ENCODE measurements at places on chromosomes 6 and 20.

DNA sequence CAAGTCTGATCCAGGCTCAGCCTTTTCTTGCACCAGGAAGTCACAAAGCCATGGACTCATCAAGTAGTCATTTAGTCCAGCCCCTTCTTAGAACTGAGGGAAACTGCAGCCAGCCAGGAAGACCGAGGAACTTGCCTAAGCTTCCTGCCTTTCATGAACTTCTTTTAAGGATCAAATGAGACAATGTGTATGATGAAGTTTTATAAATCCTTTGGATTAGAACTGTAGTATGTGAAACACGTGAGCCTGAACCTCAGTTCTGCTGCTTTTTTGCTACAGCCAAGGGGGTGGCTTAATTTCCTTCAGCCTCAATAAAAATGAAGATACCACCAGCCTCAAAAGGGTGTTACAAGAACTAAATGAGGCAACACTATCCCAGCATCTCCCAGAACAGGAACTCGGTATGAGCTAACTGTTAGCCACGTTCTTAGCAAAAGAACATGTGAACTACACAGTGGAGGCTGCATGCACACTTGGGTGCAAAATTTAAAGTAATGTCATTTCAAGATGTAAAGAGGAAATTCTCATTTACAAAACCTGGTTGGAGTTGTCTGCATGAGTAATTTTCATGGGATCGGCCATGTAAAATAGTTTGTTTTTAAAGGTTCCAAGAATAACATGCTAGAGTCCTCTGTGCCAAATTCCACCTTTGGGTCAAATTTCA, 76.0 kb upstream of the TBC1D7 start:
- no peak for DNase-seq

GRCh38 chr6:67345946-67346345, 1289.1 kb upstream of the ADGRB3 start:
- no peak for DNase-seq

GRCh38 chr6:148959008-148959407, 212.2 kb downstream of the UST start:
- DNase-seq: no peak

- no peak for DNase-seq
These were observed 114.3 kb upstream of the SLC2A12 start for GRCh38 chr6:134166511-134167261.

GRCh38 chr6:105196076-105196475, 16.3 kb upstream of the POPDC3 start:
- DNase-seq: no peak

DNA sequence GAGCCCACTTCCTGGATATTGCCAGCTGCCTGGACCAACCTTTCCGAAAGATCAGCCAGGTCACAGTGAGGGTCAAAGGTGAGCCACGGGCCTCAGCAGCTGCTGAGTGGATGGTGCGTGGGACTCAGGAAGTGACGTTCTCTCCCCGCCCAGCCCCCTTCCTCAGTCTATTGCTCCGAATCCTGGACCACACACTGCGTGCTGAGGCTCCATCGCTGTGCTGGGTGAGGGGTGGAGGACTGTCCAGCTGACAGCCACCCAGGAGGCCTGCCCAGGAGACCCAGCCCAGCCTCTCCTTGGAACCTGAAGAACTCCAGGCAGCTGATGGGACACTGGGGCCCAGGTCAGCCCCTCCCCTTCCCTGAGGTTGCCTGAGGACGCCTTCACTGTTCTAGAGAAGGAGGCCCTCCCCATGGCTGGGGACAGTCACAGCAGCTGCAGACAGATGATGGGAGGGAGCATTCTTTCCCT, 94.4 kb upstream of the CD93 start:
- no peak for DNase-seq

- no peak for DNase-seq
These were observed 2.8 kb downstream of the FAM8A1 start for GRCh38 chr6:17602888-17603287.

- no peak for DNase-seq
These were observed 186.5 kb downstream of the PDE7B start for GRCh38 chr6:136037876-136038460.

GRCh38 chr20:14924433-14924832, 587.0 kb upstream of the FLRT3 start:
- no peak for DNase-seq

DNA sequence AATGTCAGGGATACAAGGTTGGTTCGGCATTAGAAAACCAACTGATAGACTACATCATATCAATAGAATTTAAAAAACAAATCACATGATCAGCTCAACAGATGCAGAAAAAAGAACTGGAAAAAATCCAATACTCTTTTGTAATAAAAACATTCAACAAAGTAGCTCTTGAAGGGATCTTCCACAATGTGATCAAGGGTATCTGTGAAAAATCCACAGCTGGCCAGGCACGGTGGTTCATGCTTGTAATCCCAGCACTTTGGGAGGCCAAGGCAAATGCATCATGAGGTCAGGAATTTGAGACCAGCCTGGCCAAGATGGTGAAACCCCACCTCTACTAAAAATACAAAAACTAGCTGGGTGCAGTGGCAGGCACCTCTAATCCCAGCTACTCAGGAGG, 63.1 kb downstream of the ASCC3 start:
- no peak for DNase-seq

GRCh38 chr6:109351231-109352130, 30.8 kb downstream of the CD164 start:
- DNase-seq: no peak

DNA sequence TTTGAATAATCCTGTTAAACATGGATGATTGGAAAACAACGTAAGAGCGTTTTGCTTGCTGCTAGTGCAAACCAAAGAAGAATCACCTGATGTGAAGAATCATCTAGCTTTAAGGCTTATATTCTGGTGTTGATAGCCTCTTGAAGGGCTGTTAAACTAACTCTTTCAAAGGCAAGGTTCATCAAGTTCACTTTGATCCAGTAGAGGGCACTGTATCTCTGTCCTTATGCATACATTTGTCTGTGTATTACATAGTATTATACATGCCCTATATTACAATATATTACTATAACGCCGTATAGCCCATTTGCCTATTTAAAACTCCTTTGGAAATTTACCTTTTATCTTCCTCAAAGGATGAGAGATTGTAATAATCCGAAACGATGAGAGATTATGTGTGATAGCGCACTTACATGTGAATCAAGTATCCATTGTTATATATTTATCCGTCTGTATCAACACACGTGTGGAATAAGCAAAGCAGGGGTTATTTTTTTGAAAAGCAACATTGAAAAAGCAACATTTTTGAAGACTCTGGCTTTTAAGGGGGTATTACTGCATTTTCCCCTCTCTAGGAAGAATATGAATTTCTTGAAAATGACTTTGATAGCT, 50.8 kb upstream of the NRN1 start:
- no peak for DNase-seq

- DNase-seq: no peak
These were observed 111.5 kb downstream of the ARHGAP18 start for GRCh38 chr6:129598244-129599187.

- DNase-seq: no peak
These were observed 5.2 kb upstream of the PLCB1 start for GRCh38 chr20:8126841-8127378.

DNA sequence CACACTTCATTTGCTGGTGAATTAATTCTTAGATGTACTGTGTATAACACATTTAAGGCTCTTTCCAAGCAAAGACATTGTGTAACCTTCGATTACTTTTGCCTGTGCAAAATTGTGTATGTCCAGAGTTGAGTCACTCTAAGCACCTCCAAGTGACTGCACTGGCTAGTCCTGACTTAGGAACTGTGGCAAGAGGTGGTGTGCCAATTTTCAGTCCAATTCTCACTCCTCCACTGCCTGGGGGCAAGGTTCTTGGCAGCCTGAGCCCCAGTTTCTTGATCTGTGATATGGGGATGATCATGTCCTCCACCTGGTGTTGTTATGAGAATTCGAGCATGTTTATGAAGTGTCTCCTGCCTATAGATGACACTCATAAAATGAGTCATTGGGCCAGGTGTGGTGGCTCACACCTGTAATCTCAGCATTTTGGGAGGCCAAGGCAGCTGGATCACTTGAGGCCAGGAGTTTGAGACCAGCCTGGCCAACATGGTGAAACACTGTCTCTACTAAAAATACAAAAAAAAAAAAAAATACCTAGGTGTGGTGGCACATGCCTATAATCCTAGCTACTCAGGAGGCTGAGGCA, 105.3 kb upstream of the CDYL start:
- DNase-seq: no peak

DNA sequence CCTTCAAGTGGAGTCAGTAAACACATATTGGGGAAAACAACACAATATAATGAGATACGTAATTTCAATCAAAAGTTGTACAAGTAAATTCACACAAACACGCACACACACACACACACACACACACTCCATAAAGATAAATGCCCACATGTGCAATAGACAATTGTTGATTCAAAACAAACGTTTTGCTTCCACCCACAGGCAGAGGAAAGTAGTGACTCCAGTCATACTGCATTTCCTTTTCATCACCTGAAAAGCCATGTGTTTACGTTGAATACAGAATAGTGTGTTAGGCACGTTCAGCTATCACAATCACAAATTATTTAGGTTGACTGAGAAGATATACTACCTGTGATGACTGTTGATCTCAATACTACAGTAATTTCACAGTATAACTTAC, 443.8 kb upstream of the MANEA start:
- DNase-seq: no peak

DNA sequence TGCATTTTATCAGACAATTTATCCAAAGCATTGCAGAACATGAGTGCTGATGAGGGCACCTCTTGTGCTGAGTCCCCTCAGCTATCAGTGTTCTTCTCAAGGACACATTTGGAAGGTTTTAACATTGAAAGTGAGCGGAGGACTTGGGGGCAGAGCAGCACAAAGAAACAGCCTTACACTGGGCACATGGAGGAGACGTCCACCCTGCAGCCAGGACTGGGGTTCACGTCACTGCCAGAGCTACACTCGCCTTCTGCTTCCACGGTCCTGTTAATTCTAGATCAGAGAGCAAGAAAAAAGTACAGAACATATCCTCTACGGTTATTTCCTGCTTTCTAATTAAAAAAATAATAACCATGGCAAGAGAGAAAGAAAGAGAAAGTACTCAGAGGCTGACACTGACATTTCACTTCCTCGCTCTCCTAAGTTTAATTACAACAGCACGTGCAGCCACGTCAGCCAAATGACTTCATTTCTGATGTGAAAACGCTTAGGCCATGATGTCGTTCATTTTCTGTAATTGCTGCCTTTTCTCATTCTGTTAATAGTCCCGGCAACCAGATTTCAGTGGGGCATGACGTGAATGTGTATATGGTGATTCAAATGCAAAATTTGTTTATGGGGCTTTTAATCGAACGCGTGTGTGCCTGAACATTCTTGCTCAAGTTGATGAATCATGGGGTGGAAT, 5.1 kb downstream of the PRND start:
- DNase-seq: no peak

- DNase-seq: no peak
These were observed 415.6 kb upstream of the BTBD3 start for GRCh38 chr20:11502061-11502460.

- no peak for DNase-seq
These were observed 76.8 kb upstream of the SYNDIG1 start for GRCh38 chr20:24392612-24393011.

DNA sequence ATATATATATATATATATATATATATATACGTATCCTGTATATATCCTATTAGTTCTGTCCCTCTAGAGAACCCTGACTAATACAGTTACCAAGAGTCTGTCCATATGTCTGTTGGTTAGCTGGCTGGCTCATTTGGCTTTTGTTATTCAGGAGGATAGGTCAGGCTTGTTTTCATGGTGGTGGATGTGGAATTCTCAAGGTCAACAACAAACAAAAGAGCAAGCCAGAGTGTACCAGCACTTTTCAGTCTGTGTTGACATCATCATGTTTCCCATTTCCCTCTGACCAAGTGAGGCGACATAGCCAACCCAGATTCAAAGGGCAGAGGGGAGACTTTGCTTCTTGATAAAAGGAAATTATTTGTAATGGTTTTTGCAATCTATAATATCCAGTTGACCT, 88.5 kb upstream of the PTCHD4 start:
- no peak for DNase-seq

DNA sequence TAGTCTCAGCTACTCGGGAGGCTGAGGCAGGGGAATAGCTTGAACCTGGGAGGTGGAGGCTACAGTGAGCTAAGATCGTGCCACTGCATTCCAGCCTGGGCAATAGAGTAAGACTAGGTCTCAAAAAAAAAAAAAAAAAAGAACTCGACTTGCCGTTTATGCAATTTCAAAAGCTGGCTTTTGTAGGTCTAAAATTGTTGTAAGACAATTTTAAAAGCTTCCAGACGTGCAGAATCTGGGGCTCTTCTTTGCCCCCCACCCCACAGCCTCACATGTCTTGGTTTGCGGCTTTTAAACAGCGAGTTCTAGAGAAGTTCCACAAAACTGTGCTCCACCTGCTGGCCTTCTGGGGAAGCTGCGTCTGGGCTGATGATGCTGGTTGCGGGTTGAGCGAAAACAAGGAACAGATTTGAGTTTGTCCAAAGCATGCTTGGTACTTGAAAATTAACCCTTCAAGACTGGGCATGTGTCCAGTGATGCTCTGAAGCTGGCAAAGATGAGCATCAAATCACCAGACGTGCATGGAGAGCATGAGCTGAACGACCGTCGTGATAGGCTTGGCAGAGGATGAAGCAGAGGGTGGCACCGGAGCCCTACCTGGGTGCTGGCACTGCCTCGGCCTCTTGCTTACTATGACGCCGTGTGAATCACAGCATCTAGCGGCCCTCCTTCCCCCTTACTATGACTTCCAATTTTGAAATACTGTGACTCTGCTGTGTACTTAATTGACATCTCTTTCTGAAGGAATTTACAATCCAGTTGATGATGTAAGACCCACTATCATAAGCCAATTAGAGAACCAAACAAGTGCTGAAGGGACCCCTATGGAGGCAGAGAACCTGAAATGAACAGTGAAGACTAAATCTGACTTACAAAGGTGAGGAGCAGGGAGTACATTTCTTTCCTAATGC, 171.4 kb downstream of the GMPR start:
- peak; percentile 23 for DNase-seq

DNA sequence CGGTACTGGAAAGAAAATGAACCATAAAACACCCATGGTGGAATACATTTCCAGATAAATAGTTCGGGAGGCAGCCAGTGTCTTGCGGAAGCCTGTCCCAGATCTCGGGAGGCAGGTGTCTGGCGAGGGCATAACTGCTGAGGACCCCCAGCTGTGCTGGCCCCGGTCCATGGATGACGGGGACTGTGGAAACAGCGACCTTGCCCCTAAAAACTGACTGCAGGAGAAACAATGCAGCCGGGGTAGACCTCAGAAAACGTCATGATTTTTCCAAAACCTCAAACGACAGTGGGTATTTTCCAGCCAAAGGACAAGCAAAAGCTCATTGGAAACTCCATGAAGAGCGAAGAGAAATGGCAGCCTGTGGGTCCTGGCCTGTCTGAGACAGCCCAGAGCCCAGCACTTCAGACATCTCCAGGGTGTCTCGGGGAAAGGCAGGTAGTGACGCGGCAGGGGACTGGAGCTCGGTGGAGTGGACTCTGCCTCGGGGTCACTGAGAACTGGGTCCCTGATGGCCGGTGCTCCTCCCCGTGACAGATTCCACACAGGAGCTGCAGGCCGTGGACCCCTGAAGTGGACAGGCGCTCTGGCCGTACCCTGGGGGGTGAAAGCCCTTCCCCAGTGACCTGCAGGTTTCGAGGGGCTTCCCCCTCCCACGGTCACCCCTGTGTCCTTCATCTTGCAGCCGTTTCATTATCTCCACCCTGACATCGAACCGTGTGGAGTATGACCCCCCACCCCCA, 188.6 kb downstream of the SYNDIG1 start:
- DNase-seq: no peak
